ENCODE measurements at places on chromosomes 1 and 21.

DNA sequence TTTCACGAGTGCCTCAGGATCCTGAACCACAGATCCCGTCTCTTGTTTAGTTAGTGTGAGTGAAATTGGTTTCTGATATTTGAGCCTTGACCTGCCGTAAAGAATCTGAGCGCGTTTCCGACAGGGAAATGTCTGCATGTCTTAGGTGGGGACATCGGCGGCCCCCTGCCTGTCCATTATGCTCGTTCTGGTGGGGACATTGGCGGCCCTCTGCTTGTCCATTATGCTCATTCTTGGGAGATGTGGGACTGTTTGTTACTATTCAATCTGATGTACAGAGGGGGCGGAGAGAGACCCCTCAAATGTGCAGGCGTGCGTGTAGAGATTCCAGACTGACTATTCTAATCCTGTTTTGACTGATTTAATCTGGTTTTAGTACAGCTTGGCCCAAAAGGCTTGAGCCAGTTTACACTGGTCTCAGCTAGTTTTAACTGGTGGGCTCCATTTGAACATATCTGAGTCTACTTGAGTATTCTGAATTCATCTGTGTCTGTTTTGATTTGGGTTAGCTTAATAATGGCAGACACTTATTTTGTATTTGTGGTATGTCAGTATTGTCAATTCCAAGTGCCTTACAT is 6.6 kb upstream of the TINAGL1 start:
- no peak for DNase-seq

DNA sequence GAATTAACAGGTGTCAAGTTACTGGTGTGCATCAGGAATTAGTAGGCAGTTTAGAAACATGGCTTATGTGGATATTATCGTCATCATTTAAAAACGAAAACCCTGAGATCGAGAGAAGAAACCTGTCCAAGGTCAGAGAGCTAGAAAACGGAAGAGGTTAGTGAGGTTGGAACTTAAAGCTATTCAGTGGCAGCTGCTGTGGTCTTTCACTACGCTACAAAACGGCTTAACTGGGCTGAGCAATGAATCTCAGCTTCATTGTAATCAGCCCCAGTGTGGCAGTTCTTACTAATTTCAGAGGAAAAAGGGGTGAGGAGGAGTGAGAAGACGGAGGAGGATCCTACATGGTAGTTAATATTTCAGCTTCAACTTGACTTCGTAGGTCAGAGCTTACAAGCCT is 77.9 kb downstream of the DAB1 start:
- no peak for DNase-seq

- DNase-seq = no peak
These were observed 8.5 kb downstream of the CCT8 start for GRCh38 chr21:29064850-29065481.

GRCh38 chr1:212286556-212287131 is 1.4 kb downstream of the PPP2R5A start:
- DNase-seq = peak; percentile 18

DNA sequence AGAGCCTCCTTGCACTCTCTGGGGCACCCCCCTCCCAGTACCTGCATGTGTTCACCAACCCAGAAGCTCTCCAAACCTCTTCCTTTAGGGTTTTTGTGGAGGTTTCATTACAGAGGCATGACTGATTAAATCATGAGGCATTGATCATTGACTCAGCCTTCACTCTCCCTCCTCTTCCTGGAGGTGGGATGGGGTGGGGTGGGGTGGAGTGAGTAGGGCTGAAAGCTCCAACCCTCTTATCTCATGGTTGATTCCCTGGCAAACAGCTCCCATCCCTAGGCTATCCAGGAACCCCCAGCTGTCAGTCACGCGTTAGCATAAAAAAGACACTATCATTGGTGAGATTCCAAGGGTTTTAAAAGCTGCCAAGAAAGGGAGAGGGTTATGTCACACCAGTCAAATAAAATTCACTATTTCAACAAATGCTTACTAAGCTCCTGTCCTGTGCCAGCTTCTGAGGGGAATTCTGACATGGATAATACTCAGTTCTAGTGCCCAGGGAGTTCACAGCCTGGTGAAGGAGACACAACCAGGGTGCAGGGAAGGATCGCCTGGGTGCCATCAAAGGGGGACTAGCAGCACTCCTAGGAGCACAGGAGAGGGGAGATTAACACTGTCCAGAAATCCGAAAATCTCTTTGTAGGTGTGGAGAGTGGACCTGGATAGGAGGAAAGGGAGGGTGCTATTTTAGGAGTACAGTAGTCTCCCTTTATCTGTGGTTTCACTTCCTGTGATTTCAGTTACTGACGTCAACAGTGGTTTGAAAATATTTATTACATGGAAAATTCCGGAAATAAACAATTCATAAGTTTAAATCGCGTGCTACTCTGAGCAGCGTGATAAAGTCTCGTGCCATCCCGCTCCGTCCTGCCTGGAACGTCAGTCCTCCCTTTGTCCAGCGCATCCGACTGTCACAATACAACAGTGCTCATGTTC is 6.8 kb upstream of the IL24 start:
- DNase-seq = peak; percentile 69

DNA sequence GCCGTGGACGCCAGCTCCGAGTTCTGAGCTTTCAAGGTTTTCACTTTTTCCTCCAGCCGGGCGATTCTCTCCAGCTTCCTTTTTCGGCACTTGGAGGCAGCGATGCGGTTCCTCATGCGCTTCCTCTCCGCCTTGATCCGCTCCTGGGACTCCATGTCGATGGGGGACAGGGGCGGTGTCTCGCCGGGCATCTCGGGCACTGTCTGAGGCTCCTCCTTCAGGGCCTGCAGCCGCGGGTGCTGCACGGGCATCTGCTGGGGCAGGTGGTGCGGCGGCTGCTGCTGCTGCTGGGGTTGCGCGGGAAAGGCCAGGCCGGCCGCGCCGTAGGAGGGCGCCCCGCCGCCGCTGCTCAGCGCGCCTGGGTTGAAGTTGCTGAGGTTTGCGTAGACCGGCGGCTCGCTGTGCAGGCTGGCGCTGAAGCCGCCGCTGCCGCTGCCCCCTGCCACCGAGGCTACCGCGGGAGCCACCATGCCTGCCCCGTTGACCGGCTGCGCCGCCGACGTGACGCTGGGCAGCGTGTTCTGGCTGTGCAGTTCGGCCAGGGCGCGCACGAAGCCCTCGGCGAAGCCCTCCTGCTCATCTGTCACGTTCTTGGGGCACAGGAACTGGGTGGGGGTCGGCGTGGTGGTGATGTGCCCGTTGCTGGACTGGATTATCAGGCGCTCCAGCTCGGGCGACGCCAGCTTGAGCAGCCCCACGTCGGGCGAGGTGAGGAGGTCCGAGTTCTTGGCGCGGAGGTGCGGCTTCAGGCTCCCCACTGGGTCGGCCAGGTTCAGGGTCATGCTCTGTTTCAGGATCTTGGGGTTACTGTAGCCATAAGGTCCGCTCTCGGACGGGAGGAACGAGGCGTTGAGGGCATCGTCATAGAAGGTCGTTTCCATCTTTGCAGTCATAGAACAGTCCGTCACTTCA is 1.4 kb downstream of the JUN start:
- DNase-seq = peak; percentile 25

- DNase-seq = no peak
These were observed 64.8 kb upstream of the ATP1A1 start for GRCh38 chr1:116308276-116308675.

DNA sequence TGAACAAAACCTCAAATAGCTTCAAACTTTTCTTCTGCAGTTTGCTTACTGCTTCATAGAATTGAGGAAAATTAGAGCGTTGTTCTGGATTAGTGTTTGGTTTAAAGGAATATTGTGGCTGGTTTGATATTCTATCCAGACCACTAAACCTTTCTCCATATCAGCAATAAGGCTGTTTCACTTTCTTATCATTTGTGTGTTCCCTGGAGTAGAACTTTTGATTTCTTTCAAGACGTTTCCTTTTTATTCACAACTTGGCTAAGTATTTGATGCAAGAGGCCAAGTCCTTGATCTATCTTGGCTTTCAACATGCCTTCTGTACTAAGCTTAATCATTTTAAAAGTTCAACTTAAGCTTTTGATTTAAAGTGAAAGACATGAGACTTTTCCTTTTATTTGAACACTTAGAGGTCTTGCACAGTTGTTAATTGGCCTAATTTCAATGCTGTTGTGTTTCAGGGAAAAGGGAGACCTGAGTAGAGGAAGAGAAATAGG is 359.1 kb downstream of the S1PR1 start:
- no peak for DNase-seq

GRCh38 chr1:116495535-116495934 is 75.3 kb downstream of the CD58 start:
- no peak for DNase-seq

GRCh38 chr1:204357551-204358490 is 1.9 kb downstream of the PLEKHA6 start:
- no peak for DNase-seq

DNA sequence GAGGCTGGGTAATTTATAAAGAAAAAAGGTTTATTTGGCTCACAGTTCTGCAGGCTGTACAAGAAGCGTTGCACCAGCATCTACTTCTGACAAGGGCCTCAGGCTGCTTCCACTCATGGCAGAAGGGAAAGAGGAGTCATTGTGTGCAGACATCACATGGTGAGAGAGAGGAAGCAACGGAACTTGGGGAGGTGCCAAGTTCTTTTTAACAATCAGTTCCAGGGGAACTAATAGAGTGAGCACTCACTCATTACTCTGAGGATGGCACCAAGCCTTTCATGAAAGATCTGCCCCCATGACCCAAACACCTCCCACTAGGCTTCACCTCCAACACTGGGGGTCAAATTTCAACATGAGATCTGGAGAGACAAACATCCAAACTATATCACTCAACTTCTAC is 77.2 kb downstream of the DDAH1 start:
- DNase-seq = no peak

GRCh38 chr1:84840346-84840745 is 52.7 kb downstream of the LPAR3 start:
- DNase-seq = no peak

DNA sequence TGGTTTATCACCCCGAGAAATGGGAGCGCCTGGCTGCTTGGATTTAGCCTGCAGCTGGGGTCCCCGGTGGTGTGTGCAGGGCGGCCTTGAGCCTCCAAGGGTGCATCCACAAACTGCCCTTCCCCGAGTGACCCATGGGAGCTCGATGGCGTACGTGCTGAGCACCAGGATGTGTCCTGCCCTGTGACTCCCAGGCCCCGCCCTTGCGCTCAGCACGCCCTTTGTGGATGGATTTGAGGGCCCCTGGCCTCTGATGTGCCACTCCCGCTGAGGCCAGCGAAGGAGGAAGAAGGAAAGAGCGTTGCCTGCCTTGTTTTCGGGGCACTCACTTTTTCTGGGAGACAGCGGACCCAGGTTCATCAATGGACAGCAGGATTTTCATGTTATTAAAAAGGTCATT is 1.7 kb upstream of the TFF3 start:
- DNase-seq = no peak

GRCh38 chr21:29217818-29218291 is 80.9 kb upstream of the BACH1 start:
- peak; percentile 61 for DNase-seq

- no peak for DNase-seq
These were observed 52.5 kb downstream of the POU2F1 start for GRCh38 chr1:167273027-167273800.

Data from LoVo (cell line).